Anterior cingulate cortex (tissue), 58 donors: ENCODE measurements at places on chromosomes 2 and 18.

- no peak for DNase-seq
These were observed 86.7 kb downstream of the SPATS2L start for GRCh38 chr2:200393191-200393590.

DNA sequence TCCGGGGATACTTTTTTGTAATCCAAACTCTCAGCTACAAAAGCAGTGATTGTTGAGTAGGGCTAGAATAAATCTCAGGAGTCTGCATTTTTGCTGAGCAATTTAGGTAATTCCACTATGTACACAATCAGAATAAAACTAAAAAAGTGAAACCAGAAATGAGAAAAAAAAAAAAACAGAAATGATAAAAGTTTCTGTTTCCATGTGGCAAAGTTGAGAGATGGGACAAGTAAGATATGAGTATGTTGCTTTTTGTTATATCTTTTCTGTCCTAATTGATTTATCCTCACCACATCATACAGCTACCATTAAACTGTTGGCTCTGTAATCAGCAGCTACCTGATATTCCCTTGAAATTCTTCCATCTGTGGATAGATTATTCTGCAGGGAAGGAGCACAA, 92.7 kb downstream of the VWC2L start:
- DNase-seq, result no peak

- DNase-seq, result no peak
These were observed 627.8 kb upstream of the ID2 start for GRCh38 chr2:8054070-8054469.

DNA sequence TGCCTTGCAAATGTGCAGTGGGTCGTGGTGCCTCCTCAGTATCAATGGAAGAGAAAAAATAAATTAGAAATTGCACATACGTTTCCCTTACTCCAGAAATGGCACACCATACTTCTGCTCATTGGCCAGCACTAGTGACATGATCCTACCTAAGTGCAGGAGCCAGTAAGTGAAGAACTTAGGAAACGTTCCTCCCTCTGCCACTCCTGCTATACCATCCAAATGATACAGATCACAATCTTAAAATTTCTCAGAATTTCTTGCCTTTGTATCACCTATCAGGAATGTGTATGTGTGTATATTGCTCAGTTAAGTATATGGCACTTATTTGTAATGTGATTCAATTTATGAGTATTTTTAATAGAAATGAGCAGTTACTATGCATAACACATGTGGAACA, 237.0 kb upstream of the UBE2E3 start:
- DNase-seq, result no peak

DNA sequence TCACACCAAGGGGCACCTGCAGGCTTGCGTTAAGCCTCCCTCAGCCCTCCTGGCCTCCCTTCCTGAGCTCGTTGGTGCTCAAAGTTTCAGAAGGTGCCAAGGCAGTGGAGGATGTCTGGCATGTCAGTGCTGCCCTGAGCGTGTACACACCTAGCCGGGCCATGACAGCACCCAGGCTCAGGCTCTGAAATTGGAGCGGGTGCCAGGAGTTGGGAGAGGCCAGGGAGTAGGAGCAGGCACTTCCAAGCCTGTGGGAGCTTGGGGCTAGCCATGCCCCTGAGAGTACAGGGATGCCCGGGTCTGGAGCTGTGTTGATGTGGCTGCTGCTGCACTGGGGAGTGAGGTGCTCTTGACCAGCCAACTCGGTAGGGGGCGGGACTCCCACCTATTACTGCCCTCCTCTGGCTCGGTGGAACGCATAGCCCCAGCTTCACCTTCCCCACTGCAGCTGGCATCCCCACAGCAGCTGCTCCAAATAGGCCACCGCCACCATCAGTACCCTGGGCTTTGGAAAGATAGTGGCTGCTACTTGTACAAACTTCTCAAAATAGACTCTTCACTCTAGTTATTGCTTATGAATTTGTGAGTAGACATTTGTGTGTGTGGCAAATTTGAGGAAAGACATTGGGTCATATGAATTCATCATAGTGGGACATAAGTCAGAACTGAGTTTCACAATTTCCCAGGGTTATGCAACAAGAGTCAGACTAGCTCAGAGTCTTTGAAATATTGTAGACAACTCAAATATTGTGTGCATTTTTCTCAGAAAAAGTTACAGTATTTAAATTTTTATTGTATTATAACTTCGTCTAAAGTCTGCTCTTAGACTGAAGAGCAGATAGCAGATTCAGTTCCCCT, 6.8 kb upstream of the PCARE start:
- no peak for DNase-seq

DNA sequence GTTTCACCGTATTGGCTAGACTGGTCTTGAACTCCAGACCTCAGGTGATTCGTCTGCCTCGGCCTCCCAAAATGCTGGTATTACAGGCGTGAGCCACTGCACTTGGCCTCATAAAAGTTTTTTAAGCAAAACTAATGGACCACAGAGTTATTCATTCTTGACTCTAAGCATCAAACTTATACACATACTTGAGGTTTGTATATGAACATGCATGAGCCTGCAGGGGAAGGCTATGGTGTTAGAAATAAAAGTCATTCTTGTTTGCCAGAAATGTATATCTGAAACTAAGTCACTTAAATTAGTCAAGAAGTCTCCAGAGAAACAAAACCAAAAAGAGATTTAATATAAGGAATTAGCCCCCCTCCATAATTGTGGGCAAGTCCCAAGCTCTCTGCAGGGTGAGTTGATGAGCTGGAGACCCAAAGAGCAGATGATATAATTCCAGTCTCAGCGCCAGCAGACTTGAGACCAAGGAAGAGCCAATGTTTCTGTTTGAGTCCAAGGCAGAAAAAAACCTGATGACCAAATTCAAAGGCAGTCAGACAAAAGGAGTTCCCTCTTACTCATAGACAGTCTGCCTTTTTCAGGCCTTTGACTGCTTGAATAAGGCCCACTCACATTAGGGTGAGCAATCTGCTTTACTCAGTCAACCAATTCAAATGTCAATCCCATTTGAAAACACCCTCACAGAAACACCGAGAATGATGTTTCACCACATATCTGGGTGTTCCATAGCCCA, 69.0 kb upstream of the DSG1 start:
- no peak for DNase-seq

DNA sequence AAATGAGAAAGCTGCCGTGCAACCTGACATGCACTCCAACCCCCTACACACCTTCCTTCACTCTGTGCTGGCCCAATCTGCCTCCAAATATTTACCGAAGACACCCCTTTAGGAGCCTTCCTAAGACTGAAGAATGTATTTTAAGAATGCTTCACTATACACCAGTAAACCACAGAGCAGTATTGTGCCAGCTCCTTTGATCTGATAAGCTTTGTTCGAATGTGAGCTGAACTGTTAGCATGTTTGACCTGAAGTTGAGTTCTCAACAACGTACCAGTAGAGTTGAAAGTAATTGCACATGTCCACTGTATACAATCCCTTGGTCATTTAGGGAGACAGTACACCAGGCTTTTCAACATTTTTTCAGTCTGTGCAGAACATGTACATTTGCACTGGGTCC, 259.2 kb downstream of the TGIF1 start:
- no peak for DNase-seq

GRCh38 chr18:22169011-22169888, at the start of gene GATA6:
GATA6 (plus strand) TSS chr18:22169589; CDS start chr18:22171145, 1,556 bp downstream.
- no peak for DNase-seq

DNA sequence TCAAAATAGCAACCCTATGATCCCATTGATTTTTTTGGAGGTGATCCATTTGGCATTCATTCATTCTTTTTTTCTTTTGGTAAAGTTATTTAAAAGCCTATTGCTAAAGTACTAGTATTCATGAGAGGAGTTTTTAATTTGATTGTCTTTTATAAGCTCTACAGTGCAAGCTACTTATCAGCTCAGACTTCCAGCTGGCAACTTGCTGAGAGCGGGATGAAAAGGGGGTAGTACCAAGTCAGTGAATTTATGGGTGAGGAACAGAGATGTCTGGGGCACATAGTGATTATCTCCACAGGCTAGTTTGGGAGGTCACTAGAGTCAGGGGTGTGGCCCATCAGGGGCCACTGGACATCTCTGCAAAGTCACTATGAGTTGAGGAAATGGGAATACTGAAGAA, 202.4 kb downstream of the PIK3C3 start:
- no peak for DNase-seq

DNA sequence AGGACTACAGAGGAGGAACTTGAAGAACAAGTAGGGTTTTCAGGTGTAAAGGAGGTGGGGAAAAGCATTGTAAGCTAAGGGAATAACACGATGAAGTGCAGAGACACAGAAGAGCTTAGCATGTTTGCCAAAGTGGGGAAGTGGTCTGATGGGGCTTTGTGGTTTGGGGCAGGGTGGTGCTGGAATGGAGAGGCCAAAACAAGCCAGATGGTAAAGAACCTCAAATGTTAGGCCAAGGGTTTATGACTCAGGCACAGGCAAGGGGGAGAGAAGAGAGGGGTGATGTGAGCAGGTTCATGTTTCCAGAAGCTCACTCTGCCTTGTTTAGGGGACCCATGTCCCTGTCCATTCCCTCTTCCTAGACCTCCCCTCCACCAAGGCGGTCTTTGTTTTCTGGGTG, 104.5 kb upstream of the YWHAQ start:
- no peak for DNase-seq

DNA sequence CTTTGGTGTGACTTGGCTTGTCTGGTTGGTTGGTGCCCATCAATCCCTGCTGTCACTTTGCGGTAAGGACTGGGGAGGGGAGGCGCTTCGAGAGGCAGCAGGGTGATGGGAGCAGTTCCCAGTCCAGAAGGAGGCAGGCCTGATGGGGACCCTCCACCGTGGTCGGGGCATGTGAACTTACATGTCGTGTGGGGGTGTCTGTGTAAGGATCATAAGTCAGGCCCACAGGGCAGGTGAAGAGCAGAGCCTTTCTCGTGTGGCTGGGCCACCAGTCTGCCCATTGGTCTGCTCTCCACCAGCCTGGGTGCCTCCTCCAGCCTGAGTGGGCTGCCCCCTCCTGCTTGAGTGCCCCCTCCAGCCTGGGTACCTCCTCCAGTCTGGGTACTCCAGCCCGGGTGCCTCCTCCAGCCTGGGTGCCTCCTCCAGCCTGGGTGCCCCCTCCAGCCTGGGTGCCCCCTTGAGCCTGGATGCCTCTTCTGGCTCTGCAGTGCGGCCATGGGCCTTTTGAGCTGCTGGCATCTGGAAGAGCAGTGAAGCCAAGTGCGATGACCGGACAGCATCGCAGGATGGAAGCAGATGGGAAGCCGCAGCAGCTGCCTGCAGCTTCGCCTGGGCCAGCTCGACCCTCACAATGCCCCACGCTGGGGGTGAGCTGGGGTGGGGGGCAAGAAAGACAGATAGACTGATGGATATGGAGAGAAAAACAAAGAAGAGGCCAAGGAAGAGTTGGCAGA, 25.0 kb downstream of the ATOH8 start:
- peak; percentile 35 for DNase-seq

DNA sequence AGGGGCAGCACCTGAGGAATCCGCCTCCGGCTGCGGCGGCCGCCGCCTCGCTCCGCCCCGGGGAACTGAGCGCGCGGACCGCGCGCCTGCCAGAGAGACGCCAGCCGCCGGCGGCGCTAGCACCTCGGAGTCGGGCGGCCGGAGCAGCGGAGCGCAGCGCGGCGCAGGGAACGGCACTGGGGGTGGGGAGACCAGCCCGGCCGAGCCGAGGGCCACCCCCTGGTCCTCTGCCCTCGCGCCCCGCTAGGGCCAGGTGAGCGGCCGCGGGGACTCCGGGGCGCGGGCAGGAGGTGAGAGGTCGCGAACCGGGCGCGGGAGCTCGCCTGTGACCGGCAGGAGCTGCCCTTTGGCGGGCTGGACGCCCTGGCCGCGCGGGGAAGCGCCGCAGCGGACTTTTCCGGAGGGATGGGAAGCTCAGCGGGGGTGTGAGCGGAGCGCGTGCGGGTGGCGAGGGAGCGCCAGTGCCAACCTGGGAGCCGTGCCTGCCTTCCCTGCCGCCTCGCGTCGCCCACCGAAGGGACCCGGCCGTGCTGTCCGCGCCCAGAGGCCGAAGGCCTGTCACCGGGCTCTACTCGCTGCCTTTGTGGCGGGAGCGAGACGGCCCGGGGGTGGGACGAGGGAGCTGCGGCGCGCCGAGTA, at the start of gene GREB1L:
TSS of gene GREB1L (plus strand) at position 92 of the 639 bp plus-strand sequence. CDS start 141,287 bp downstream, outside the sequence.
- no peak for DNase-seq

- DNase-seq, result no peak
These were observed 487.3 kb upstream of the SPRED2 start for GRCh38 chr2:65919550-65920188.
